Hepatic stellate cell (primary cell): ENCODE measurements at places on chromosomes 3 and 15.

- peak; percentile 58 for DNase-seq
Observed at GRCh38 chr15:83046558-83047127, 20.4 kb downstream of the BTBD1 start.

DNA sequence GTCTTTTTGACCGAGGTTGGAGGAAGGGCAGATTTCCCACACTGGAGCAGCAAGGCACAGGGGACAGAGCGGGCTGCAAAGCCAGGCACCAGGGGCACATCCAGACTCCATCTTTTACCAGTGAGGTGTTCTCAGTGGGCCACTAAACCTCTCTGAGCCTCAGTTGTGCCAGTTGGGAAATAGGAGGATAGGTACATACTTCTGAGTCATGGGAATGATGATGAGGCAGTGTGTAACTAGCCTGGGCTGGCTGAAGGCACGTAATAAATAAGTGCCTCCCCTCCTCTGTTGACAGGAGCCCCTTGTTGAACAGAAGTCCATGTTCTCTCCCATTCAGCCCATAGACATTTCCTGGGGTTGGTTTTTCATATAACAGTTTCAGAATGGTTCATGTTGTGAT, 48.7 kb downstream of the GPD1L start:
- DNase-seq, result no peak

DNA sequence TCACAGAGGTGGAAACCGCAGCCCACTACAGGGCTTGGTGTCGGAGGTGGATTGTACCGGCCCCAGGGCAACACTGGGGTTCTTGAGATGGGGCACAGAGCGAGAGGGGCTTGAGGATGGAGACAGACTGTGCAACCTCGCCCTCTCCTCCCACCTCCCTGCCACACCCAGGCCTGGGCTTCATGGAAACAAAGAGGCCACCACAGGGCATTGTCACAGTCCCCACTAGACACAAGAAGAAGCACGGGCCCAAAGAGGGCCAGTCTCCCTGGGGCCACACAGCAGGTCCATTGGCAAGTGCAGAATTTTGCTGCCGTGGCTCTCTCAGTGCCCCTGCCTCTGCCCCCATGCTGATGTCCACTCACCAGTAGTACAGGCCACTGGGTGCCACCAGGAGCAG, 4.1 kb upstream of the CALML4 start:
- no peak for DNase-seq

DNA sequence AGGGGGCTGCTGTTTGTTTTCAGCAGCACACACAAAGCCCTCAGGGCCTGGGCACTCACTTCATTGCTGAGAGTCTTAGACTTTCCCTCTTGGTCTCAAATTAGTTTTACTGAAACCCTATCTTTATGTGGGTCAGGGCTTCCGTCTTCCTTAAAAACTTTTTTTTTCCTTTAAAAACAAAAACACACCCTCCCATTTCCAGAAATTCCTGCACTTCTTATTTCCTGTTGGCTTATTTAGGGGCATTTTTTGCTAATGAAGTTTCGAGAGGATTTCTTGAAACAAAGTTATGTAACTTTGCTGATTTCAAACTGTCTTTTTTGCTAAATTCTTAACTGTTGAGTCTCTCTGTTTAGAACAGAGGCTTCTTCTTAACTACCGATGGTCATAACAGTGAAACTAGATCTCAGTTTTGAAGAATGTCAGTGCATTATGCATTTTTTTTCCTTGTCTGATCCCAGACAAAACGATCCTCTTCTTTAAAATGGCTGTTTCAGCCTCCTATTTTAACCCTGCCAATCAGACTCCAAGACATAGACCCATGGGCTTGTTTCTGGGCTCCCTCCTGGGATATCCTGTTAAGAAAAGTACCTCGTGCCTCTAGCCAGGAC, 23.3 kb downstream of the ANAPC13 start:
- no peak for DNase-seq

DNA sequence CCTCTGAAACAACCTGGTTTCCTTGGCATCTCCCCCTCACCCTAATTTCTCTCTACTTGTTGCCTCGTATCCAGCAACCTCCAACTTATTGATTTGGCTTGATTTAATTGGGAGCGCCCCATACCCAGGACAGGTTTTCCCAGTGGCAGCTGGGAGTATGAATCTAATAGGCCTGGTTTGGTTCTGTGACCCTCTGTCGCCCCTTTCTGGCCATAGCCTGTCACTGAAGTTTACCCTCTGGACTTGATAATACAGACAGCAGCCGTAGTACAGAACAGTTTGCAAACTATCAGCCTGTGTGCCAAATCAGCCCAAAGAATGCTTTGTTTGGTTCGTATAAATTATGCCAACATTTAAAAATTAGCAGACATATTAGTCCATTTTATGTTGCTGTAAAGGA, 525.1 kb upstream of the GOLIM4 start:
- no peak for DNase-seq
